Large intestine (tissue), 12 donors: ENCODE measurements at places on chromosomes 16 and 17. TPM values are rescaled to one million over a fixed set of nuclear protein-coding genes. Genes with fewer than 3 reads are reported as not detected.

DNA sequence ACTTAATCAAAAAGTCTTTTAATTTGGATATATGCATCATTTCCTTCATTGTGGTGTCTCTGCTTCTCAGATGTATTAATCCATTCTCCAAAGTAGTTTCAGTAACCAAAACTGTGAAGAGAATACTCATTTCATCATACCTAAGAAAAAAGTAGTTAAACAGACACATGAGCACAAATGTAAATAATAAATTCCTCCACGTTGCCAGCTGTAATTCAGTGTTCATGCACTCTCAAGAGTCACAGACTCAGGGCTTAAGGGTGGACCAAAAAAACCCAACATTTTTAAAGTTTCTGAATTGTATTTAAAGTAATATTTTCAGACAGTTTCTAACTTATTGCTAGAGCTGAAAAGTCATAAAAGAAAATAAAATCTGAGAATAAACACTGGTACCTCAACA, 19.0 kb downstream of the POLG2 start:
- no peak overlapping the region for H3K27ac ChIP-seq
- DNase-seq, result no peak
- no peak overlapping the region for H3K4me3 ChIP-seq
- no peaks in the 10 kb centered on the region for H3K27me3 ChIP-seq
- no peaks in the 10 kb centered on the region for H3K4me1 ChIP-seq
- H3K36me3 ChIP-seq, result peaks cover 18% of the 10 kb centered on the region

GRCh38 chr16:85614338-85615013, 1.4 kb downstream of the GSE1 start:
- H3K36me3 ChIP-seq, result peaks cover 12% of the 10 kb centered on the region
- H3K4me1 ChIP-seq, result peaks cover 52% of the 10 kb centered on the region
- peak; percentile 58 for DNase-seq
- H3K27me3 ChIP-seq, result no peaks in the 10 kb centered on the region
- H3K27ac ChIP-seq, result peak overlapping the region; percentile 98

GRCh38 chr17:2089021-2089422, 34.1 kb downstream of the HIC1 start:
- no peaks in the 10 kb centered on the region for H3K27me3 ChIP-seq
- no peak for DNase-seq
- H3K36me3 ChIP-seq, result peaks cover 2% of the 10 kb centered on the region
- peaks cover 34% of the 10 kb centered on the region for H3K4me1 ChIP-seq
- no peak overlapping the region for H3K4me3 ChIP-seq
- peak overlapping the region; percentile 83 for H3K27ac ChIP-seq

DNA sequence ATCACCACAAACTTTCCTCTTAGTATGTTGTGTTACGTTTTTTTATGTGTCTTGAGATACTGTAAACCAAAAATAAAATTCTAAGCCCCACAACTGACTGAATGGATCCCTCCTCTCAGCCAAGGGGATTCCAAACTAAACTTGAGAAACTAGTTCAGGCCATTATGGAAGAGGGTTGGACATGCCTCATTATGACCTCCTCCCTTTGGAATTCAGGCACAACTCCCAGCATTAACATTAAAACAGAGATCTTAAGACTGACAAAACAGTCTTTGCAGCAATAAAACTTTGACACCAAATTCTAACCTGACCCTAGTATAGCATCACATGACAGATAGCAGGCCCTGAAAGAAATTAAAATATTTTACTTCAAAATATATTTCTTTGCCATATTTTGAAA, 51.1 kb upstream of the SLC47A1 start:
- no peaks in the 10 kb centered on the region for H3K27me3 ChIP-seq
- H3K36me3 ChIP-seq, result no peaks in the 10 kb centered on the region
- no peak overlapping the region for H3K4me3 ChIP-seq
- no peak for DNase-seq

Gene ZSCAN10
- polyA plus RNA-seq, result 0.66 TPM

Gene CRISPLD2
- 8.8 TPM for polyA plus RNA-seq

Gene KCTD19
- polyA plus RNA-seq, result 0.40 TPM

Gene CAVIN1
- polyA plus RNA-seq, result 71.0 TPM

Gene KRT33A
- polyA plus RNA-seq, result not detected
